ENCODE measurements at places on chromosomes 7 and 10. TPM values are rescaled to one million over a fixed set of nuclear protein-coding genes. Genes with fewer than 3 reads are reported as not detected.

AKR1C3 gene
- total RNA-seq = 1,175 TPM

LIPJ gene
- not detected for total RNA-seq

HMX2 gene
- total RNA-seq = not detected

SHH gene
- total RNA-seq = 2.2 TPM

FGL2 gene
- total RNA-seq = not detected

CRTAC1 gene
- 1.3 TPM for total RNA-seq

SSC4D gene
- 1.5 TPM for total RNA-seq

GSTO2 gene
- 2.3 TPM for total RNA-seq

KLF14 gene
- not detected for total RNA-seq

MMD2 gene
- total RNA-seq = not detected

GPR146 gene
- total RNA-seq = 1.8 TPM

Data from A549 treated with ZK216348 at 1 μM for 4 hours (cell line).